NCI-H187 treated with DMSO at 0.1 percent for 48 hours (cell line): ENCODE measurements at places on chromosomes 1 and 21.

DNA sequence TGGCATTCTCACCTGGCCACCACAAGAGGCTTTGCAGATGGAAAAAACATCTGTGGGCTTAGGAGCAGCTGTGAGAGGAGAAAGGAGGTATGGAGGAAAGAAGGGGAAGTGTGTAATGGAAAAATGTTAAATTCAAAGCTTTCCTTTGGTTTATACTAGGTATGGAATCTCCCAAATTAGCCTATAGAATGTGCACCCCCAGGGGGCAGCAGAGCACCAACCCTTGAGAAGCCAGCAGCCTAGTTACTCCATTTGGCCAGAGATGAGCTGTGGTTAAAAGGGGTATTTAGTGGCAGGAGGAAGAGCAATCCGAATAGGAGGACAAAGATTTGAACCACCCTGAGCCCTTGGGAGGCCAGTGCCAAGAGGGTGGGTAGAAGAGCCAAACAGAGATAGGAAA is 97.5 kb upstream of the CTTNBP2NL start:
- DNase-seq = no peak

- DNase-seq = no peak
Measured at GRCh38 chr1:4752059-4752458, 97.7 kb downstream of the AJAP1 start.

GRCh38 chr1:112517646-112518045 is 8.9 kb downstream of the WNT2B start:
- no peak for DNase-seq

DNA sequence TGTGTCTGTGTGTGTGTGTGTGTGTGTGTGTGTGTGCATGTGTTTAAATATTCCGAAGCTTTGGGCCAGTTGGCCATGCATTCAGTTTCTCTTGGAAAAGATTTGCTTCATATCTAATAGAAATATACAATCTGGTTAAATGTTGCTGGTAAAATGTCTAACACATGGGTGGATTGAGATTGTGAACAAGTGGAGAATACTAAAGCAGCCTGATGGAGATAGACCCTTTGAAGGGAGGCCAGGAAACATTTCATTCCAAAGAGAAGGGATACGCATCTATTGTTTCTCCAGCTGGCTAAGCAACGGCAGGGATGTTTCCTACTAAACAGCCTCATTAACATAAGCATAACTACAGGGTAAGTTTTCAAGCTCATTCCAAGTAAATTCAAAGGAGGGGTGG is 257.5 kb upstream of the PTBP2 start:
- DNase-seq = no peak

DNA sequence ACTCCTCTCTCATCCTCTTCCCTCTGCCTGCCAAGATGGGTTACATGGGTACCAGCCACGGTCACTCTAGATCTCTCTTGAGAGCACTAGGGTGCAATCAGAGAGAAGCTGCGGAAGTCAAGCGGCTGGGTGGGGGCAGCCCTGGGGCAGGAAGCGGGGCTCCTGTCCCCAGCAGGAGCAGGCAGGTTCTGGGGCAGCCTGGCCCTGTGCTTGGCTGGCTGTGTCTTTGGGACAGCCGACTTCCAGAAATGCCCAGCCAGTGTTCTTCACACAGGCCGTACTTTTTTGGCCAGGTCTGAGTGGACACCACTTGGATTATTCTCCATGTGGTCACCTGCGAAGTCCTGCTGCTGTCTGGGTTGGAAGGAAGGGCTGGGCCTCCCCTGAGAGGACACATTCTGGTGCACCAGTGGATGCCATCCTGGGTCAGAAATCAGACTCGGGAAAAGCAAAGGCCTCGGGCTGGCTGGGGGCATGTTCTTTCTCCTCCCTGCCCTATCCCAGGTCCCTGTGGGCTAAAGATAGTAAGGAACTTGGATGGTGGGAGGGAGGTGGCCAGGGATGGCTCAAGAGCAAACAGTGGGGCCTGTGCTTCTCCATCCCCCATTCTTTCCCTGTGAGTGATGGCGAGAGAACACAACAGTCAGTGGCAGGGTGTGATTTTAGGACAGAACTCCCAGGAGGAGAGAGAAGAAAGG is 93.7 kb downstream of the ITPKB start:
- DNase-seq = no peak

DNA sequence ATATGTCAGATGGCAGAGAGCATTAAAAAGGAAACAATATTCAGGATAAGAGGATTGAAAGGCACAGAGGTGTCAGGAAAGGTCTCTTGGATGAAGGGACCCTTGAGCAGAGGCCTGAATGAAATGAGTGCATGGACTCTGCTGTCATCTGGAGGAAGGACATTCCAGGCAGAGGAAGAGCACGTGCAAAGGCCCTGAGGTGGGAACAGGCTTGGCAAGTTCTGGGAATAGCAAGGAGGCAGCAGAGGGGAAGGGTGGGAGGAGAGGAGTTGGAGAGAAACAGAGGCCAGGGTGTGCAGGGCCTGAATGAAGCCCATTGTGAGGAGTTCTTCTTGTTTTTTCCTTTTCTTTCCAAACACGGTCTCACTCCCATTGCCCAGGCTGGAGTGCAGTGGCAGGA is 59.0 kb upstream of the RUNX3 start:
- no peak for DNase-seq

DNA sequence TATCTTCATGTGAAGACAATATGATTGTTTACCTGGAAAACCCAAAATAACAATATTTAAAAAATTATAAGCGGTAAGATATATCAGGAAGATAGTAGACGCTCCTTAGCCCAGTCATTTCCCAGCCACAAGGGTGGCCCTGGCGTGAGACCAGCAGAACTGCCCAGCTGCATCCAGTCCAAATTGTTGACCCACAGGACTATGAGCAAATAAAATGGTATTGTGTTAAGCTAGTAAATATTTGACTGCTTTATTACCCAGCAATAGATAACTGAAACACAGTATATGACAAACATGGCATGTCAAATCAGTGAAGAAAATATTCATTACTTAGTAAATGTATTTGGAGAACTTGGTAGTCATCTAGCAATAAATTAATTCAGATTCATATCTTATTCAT is 294.3 kb upstream of the SPAG17 start:
- DNase-seq = no peak

- DNase-seq = no peak
Measured at GRCh38 chr21:43973634-43973955, 38.5 kb upstream of the TRAPPC10 start.

DNA sequence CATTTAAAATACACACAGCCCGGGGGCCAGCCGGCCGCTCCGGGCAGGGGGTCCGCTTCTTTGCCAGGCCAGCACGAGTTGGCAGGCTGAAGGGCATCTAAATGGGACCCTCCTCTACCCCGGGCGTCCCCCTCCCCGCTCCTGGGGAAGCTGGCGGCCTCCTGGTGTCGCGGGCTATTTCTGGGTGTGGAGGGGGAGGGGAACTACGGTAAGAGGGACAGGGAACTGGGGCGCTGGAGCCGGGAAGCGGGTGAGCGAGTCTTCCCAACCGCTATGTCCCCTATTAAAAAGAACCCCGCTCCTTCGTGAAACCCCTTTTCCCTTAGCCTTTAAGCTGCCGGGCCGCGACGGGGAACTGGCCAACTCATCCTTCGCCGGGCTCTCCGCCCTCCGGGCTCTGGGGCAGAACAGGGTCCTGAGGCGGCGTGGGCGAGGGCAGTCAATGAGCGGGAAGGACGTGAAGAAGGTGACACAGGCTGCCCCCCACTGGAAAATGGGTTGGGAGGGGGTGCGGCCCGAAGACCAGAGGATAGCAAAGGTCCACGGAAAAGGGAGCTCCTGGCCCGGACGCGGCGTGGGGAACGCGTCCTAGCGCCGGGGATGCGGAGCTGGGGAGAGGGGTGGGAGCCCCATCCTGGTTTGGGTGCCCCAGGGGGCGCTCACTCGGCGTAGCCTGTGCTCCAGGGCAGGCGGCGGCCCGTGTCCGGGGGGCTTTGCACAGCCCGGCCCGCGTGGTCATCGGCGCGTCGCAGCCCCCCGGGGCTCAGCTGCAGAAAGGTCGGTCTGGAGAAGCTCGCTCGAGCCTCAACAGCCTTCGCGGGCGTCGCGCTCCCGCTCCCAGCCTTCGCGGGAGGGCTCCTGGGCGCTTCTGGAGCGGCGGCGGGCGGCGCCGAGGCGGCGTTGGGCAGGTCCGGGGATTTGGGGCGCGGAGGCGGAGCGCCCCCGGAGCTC is 544 bp downstream of the PPM1J start:
- no peak for DNase-seq

DNA sequence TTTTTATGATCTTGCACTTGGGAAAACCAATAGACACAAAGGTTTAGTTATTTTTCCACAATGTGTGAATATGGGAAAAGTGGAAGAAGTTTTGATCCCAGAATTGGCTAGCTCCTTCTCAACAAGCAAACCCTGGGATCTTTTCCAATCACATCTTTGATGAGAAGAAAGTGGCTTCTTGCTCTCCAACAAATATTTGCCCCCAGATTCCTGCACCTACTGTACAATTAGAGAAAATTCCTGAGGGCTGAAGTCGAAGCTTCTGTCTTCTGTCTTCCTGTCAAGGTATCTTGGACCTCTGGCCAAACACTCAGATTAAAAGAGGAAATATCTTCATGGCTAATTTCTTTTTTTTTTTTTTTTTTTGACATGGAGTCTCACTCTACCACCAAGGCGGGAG is 113.1 kb upstream of the SLC45A1 start:
- no peak for DNase-seq

DNA sequence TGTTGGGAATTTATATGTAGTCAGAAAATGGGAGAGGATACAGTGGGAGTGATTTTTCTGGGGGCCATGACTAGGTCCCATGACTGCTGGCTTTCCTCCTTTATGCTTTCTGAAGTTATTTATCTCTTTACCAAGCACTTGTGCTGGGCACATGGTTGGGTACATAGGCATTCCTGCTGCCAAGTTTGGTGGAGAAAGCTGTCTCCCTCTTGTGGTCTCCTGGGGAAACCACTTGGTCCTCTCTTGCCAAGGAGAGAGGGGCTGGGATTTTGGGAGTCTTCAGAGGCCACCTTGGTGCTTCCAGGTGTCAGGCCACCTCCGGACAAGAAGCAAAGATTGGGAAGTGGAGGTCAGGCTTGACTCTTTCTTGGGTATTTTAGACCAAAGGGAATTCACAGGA is 120.2 kb upstream of the KCNE2 start:
- no peak for DNase-seq

DNA sequence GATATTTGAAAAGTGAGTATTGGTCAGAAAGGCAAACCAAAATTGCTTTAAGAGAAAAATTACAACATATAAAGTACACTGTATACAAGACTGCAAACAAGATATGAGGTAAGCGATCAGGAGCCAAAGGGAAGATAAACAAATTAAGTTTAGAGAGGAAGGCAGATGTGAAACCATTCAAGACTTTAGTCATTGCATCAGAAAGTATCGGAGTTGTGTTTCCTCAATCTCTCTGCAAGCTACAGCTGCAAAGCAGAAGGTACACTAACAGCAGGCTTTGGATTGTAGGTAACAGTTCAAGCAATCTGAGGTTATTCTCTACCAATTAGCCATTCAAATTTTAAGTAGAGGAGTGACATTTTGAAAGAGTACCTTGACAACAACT is 21.3 kb upstream of the TLCD4 start:
- no peak for DNase-seq

GRCh38 chr1:156106624-156107488 is 7.7 kb upstream of the LMNA start:
- no peak for DNase-seq

- no peak for DNase-seq
Measured at GRCh38 chr1:81681114-81681513, 119.6 kb upstream of the ADGRL2 start.

DNA sequence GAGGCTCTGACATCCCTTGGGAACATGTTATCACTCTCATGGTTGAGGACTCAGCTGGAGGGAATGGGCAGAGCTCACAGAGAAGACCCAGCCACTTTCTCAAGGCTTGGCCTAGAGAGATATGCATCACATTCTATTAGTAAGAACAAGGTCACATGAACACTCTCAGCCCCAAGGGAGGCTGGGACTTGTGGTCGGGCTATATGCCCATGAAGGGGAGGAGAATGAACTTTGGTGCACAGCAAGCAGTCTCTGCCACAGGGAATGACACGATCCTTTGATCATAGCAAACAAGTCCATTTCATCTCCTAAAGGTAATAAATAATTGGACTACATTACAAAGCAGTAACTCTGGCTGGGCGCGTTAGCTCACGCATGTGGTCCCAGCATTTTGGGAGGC is 105.7 kb downstream of the SYF2 start:
- no peak for DNase-seq

DNA sequence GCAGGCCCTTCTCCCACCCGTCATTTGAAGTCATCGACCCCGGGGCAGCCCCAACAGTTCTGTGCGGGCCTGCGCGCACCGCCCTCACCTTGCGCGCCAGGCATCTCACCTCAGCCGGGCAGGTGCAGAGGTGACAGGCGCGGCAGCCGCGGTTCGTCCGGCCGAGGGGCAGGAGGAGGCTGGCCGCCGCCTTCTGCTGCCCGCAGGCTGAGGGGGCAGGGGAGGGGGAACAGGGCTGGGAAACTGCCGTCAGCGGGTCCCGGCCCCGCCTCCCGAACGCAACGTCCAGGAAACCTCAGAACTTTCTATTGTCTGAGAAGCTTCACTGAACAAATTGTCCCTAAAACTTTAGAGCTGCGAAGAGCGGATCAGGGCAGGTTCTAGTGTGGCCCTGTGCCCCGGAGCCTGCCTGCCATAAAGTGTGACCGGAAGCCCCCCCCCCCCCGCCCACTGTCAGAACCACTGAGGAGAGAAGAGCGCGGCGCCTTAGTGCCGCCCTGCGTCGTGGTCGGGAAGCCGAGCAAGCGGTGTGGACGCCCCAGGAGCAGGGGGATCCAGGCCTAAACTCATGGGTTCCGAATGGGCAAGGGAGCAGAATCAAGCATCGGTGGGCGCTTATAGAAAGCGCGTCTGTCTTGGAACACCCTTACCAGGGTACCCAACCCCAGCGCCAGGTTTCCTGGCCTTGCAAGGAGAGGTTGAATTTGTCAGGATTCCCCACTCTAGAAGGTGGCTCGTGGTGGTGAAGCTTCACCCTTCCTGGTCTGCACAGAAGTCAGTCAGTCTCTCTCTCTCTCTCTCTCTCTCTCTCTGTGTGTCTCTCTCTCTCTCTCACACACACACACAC is 13.3 kb upstream of the TBX15 start:
- DNase-seq = no peak

DNA sequence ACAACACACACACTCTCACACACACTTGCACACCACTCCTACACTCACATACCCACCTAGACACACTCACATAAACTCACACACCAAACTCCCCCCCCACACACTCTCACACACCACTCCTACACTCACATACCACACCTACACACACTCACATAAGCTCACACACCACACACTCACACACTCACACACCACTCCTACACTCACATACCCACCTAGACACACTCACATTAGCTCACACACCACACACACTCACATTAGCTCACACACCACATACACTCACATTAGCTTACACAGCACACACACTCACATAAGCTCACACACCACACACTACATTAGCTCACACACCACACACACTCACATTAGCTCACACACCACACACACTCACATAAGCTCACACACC is 33.1 kb downstream of the OPTC start:
- DNase-seq = no peak
